T-helper 17 cell (primary cell): ENCODE measurements at places on chromosomes 11 and 22. TPM values are rescaled to one million over a fixed set of nuclear protein-coding genes. Genes with fewer than 3 reads are reported as not detected.

YPEL1 gene
- 3.5 TPM for total RNA-seq

- no peak for DNase-seq
These were observed 48.2 kb downstream of the DNAJC24 start for GRCh38 chr11:31417816-31418215.

- DNase-seq: no peak
These were observed 4.2 kb downstream of the MYRF start for GRCh38 chr11:61756452-61757212.

- no peak for DNase-seq
These were observed 11.5 kb downstream of the ANO1 start for GRCh38 chr11:70089631-70090030.

GRCh38 chr22:40058265-40058664 lies 63.5 kb downstream of the FAM83F start:
- no peak for DNase-seq
